ENCODE measurements at places on chromosomes 7 and 10. TPM values are rescaled to one million over a fixed set of nuclear protein-coding genes. Genes with fewer than 3 reads are reported as not detected.

DNA sequence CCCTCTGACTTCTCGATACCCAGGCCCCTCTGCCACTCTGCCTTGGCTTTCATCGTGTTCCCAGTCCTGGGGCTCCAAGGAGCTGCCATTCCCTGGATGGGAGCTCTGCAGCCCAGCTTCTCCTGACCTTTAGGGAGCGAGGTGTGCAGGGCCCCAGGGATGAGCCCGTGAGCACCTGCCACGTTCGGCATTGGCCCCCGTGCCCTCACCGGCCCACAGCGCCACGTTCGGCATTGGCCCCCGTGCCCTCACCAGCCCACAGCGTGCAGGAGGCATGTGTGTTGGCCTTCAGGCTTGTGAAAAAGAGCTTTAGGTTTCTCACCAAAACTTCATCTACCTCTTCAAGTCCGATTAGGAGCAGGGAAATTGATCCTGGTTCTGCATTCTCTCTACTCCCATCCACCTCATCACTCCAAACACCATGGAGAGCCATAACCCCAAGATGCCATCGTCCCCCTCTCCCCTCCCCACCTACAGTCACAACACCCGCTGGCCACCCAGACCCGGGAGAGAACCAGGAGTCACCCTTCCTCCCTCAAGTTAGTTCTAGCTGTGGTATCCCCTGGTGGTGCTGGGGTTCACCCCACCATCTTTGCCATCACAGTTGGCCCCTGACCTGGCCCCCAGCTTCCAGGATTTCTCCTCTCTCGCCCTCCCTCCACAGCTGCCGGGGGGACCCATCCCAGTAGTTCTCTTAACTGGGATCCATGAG, 119.4 kb upstream of the NPS start:
- DNase-seq: no peak

VGF gene
- not detected for polyA plus RNA-seq

DNA sequence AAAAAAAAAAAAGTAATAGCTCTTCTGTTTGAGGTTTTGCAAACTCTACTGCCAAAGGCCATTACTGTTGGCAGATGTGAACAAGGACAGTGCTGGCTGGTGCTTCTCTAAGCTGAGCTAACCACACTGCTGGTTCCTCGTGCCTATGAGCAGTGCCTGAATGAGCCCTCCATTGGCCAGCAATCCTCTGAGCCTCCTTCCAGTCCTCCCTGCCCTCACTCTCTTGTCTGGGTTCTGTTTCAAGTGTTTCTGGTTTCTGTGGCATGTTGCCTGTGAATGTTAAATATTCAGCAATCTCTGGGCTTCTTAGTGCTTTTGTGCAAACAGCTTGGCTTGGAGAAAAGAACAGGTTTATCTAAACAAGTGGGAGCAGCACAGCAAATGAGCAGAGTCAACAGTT, 161.3 kb upstream of the AUTS2 start:
- DNase-seq: no peak

PNLIPRP3 gene
- polyA plus RNA-seq: not detected

VSTM2A gene
- polyA plus RNA-seq: not detected

GRCh38 chr7:137873979-137874777, 27.4 kb upstream of the DGKI start:
- peak; percentile 66 for DNase-seq

DNA sequence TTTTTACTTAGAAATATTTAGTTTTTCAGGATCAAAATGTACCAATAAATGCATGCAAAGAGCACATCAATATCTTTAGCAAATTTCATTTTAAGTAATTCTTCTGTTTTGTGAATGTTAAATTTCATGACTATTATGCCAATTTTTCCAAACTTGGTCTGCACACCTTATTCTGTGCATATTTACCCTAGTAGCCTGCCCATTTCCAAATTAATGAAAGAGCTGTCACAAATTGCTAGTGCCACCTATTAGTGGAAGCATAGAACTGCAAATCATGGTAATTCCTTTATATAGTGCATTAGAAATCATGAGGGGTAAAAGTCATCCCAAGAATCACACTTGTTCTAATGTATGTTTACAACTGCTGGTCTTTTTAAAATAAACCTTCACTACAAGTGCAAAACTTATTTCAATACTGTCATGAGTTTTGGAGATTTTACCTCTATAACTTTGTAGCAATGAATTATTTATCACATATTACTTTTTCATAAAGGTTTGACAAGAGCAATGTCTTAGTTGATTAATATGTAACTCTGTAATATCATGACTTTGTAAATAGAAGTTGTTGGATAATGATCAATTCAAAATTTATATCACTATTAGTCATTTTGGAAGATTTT, 5.7 kb downstream of the SEMA3A start:
- no peak for DNase-seq

SLC26A3 gene
- not detected for polyA plus RNA-seq

DNA sequence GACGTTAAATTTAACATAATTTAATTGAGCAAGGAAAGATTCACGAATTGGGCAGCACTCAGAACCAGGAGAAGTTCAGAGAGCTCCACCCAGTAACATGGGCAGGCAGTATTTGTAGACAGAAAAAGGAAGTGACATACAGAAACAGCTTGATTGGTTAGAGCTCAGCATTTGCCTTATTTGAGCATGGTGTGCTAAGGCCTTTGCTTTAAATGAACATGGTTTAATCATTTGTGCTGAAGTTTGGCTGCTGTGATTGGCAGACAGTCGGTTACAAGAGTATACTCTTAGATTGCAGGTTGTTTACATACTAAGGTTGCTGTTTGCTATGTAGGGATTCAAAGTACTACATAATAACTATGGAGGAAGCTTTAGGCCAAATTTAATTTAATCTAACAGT, 199.2 kb downstream of the MALRD1 start:
- DNase-seq: no peak

TUBB8 gene
- polyA plus RNA-seq: not detected

ACBD7 gene
- polyA plus RNA-seq: 1.3 TPM

SHTN1 gene
- polyA plus RNA-seq: 5.7 TPM

DNA sequence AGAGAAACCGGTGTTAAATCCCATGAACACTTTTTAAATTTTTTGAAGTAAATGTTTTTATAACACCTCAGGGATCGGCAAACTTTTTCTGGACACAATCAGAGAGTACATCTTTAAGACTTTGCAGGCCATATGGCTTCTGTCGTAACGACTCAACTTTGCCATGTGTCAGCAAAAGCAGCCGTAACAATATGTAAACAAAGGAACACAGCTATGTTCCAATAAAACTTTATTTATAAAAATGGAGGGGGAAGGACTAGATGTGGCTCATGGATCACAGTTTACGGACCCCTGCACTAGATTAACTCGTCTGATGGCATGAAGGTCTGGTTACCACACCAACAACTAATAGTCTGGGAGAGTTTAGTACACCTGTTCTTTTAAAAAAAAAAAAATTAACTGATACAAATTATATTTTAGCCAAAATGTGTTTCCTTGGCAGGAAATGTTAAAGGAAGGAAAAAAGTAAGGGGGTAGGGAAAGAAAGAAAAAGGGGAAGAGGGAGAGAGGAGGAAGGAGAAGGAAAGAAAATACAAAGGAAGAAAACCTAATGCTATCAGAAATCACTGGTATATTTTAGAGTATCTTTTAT, 50.2 kb downstream of the ABI1 start:
- DNase-seq: no peak

- no peak for DNase-seq
Observed at GRCh38 chr10:21293518-21294356, 231.7 kb downstream of the SKIDA1 start.

MKRN1 gene
- 111 TPM for polyA plus RNA-seq

DNA sequence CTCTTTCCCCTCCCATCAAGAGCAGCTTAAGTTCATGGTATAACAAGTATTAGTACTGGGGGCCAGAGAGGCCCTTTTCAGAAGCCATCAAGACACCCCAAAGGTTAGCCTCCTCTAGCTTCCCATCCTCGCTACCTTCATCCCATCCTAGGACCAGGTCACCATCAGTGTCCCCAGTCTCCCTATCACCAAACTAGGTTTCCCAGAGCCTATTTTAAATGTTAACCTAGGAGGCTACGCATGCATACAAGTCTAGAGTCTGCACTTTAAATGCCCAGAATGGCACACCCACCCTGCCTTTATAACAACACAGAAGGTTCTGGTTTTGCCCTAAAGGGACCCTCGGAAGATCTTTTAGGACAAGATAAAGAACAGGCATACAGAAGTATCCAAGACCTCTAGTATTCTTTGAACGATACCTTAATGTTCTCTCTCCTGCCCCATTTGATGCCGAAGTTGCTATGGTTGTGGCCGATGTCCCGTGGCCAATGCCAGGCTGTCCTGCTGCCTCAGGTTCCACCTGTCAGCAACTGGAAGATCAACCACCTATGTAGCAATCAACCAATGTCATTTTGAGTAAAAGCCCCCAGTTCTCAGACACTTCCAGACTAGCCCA, 2.2 kb downstream of the GPRIN2 start:
- no peak for DNase-seq

ZDHHC6 gene
- polyA plus RNA-seq: 24.1 TPM

PON1 gene
- 0.56 TPM for polyA plus RNA-seq

DNA sequence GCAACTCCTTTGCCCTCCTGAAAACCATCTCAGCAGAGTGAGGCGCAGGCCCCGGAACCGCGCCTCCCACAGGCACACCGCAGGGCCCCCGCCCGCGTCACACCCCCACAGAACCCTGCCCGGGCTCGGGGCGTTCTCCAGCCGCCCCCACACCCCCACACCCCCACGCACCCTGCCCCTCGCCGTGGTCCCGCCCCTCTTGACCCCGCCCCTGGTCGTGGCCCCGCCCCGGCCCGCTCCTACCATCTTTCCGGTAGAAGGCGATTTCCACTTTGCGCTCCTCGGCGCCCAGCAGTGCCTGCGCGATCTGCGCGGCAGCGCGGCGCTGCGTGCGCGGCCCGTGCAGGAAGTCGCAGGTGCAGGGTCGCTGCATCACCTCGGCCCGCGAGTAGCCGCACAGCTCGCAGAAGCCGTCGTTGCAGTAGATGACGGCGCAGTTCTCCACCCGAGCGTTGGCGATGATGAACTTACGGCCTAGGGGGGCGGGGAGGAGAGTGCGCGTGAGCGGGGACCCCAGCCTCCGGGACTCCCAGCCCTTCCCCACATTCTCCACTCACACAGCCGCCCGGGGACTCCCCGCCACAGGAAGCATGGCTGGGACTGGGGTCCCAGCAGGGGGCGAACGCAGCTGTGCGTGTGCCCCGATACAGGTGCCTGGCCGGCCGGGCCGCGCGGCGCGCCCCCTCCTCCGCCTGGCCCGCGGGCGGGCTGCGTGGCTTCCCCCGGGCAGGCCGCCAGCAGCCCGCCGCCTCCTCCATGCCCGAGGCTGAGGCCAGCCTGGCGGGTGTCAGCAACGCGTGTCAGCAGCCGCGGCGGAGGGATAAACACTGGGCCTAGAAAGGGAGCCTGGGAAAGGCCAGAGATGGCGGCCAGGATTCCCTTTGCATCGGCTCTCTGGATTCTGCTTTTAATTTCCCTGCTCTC, 3.4 kb downstream of the KCNH2 start:
- DNase-seq: no peak

GRCh38 chr7:110669410-110669809, 421.5 kb upstream of the LRRN3 start:
- no peak for DNase-seq

KIAA1217 gene
- polyA plus RNA-seq: 40.3 TPM

DNA sequence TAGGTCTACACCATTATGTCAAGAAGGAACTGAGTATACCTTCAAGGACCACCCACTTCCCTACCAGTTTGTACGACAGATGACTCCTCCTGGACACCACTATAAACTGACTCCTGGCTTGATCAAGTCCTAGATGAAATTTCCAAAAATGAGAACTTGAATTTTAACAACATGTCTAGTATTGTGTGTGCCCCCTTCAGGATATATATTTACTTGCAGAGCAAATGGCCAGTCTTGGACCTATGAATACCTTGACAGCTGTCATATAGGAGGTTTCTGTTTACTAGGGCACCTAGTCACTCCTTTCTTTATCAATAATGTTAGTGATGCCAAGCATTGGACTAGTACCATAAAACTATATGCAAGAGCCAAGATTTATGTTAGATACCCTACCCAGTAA, 94.1 kb upstream of the TMEM26 start:
- DNase-seq: no peak

Measured in muscle of arm (tissue), 14 donors.